ENCODE measurements at places on chromosomes 5 and 9.
A peak's percentile ranks its signal among the peaks of the same experiment; 100 is the strongest.

- H3K27ac ChIP-seq, result no peak overlapping the region
- peaks cover 15% of the 10 kb centered on the region for H3K4me1 ChIP-seq
- H3K4me3 ChIP-seq, result no peak overlapping the region
These were observed 117.7 kb upstream of the ALDH1B1 start for GRCh38 chr9:38274800-38275199.

DNA sequence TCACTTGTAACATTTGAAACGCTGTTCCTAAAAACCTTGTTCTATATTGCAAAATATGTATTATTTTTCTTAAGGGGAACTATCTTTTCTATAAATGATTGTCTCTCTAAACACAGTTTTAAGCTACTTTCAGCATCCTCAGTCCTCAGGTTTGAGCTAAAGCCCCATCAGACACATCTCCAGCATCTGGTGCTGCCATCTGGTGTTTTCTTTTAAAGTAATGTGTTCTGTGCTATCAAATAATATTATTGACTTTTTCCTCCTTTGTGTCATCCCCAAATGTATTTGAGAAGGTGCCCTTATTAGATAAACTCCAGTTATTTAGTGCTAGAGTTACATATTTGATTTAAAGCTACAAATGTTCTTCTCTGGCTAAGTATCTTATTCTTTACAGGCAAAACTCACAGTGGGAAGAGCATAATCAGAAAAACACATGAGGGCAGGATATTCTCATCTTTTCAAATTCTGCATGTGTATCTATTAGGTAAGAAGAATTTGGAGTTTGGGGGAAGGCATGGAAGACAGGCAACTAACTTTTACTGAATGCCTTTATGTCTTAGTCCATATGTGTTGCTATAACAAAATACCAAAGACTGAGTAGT is 27.5 kb downstream of the ZNF474 start:
- H3K27ac ChIP-seq, result no peak overlapping the region
- no peak overlapping the region for H3K4me3 ChIP-seq
- H3K36me3 ChIP-seq, result no peaks in the 10 kb centered on the region
- H3K4me1 ChIP-seq, result no peaks in the 10 kb centered on the region
- DNase-seq, result no peak

DNA sequence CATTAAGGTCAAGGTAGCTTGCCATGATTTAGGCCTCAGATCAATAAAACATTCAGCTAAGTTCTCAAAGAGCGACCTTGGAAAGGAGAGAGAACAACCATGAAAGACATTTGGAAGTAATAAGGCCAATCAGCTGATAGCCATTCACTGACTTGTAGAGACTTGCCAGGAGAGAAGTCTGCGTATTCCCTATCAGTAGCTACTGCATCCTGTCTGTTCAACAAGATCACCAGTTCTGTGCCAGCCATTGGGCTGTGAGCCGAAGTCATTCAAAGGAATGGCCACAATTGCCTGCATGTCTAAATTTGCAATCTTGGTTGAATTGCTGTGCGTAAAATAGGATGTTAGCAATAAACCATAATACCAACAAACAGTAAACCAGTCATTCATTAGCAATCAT is 219.8 kb downstream of the FBXL7 start:
- no peaks in the 10 kb centered on the region for H3K36me3 ChIP-seq
- DNase-seq, result no peak
- no peaks in the 10 kb centered on the region for H3K4me1 ChIP-seq
- no peaks in the 10 kb centered on the region for H3K27me3 ChIP-seq

- no peak for DNase-seq
- peaks cover 10% of the 10 kb centered on the region for H3K27me3 ChIP-seq
- no peaks in the 10 kb centered on the region for H3K36me3 ChIP-seq
- no peak overlapping the region for H3K27ac ChIP-seq
These were observed 6.4 kb upstream of the ARL14EPL start for GRCh38 chr5:116025866-116026265.

DNA sequence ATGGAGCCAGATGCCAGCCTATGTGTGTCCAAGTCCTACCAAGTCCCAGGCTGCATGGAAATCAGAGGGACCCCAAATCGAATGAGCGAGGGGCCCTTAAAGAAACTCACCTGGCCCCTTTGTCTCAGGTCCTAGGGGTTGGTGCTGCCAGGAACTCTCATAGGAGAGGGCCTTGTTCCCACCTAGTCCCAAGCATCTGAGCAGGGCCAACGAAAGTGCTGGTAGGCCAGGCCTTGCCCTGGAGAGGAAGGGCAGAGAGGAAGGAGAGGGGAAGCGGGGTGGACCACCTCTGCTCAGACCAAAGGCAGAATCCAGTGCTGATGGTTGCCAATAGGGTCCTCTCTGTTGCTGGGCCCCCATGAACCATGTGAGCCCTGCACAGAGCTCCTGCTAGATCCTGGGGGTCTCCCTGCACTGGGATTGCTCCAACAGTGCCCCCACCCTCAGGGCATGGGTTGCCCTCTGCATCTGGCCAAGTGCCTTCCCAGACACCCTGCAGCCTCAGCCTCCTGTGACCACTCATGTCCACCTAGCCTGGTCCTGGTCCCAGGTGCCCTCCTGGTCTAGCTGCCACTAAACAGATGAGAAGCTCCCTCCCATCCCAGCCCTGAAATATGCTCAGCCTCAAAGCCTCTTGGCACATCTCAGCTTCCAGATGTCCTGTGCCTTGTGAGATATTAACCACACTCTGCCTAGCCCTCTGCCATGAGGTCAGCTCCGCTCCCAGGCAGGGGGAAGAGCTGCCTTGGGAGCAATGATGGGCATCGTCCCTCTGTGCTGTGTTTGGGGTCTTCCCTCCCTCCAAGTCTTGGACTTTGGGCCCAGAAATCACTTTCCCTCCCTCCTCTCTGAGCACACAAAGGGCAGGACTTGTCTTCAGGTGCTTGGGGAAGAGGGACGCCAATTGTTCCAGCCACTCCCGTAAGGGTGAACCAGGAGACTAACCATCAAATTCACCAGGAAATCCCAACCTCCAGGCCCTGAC is 109.6 kb downstream of the ADAMTS2 start:
- DNase-seq, result no peak
- H3K36me3 ChIP-seq, result no peaks in the 10 kb centered on the region
- H3K4me3 ChIP-seq, result no peak overlapping the region
- H3K27ac ChIP-seq, result no peak overlapping the region
- no peaks in the 10 kb centered on the region for H3K4me1 ChIP-seq
- no peaks in the 10 kb centered on the region for H3K27me3 ChIP-seq

- H3K27me3 ChIP-seq, result peaks cover 12% of the 10 kb centered on the region
- no peaks in the 10 kb centered on the region for H3K4me1 ChIP-seq
- no peak overlapping the region for H3K4me3 ChIP-seq
These were observed 13.1 kb upstream of the SLC12A7 start for GRCh38 chr5:1125030-1125357.

- no peak for DNase-seq
- no peak overlapping the region for H3K4me3 ChIP-seq
- no peaks in the 10 kb centered on the region for H3K36me3 ChIP-seq
- no peaks in the 10 kb centered on the region for H3K27me3 ChIP-seq
These were observed 523.5 kb downstream of the CDH12 start for GRCh38 chr5:22329683-22330082.

- H3K36me3 ChIP-seq, result no peaks in the 10 kb centered on the region
- H3K27ac ChIP-seq, result no peak overlapping the region
- peaks cover 28% of the 10 kb centered on the region for H3K27me3 ChIP-seq
- no peak for DNase-seq
These were observed 29.7 kb upstream of the CER1 start for GRCh38 chr9:14752271-14752670.

- DNase-seq, result peak; percentile 63
- H3K27ac ChIP-seq, result peak overlapping the region; percentile 99
- peaks cover 2% of the 10 kb centered on the region for H3K27me3 ChIP-seq
- peaks cover 13% of the 10 kb centered on the region for H3K36me3 ChIP-seq
- H3K4me1 ChIP-seq, result peaks cover 19% of the 10 kb centered on the region
- H3K4me3 ChIP-seq, result peak overlapping the region; percentile 89
These were observed 1.3 kb upstream of the HSPA4 start for GRCh38 chr5:133050521-133050920.

- H3K27ac ChIP-seq, result no peak overlapping the region
- peaks cover 9% of the 10 kb centered on the region for H3K27me3 ChIP-seq
- H3K36me3 ChIP-seq, result no peaks in the 10 kb centered on the region
These were observed 21.7 kb downstream of the SLC9A3 start for GRCh38 chr5:502325-503079.

DNA sequence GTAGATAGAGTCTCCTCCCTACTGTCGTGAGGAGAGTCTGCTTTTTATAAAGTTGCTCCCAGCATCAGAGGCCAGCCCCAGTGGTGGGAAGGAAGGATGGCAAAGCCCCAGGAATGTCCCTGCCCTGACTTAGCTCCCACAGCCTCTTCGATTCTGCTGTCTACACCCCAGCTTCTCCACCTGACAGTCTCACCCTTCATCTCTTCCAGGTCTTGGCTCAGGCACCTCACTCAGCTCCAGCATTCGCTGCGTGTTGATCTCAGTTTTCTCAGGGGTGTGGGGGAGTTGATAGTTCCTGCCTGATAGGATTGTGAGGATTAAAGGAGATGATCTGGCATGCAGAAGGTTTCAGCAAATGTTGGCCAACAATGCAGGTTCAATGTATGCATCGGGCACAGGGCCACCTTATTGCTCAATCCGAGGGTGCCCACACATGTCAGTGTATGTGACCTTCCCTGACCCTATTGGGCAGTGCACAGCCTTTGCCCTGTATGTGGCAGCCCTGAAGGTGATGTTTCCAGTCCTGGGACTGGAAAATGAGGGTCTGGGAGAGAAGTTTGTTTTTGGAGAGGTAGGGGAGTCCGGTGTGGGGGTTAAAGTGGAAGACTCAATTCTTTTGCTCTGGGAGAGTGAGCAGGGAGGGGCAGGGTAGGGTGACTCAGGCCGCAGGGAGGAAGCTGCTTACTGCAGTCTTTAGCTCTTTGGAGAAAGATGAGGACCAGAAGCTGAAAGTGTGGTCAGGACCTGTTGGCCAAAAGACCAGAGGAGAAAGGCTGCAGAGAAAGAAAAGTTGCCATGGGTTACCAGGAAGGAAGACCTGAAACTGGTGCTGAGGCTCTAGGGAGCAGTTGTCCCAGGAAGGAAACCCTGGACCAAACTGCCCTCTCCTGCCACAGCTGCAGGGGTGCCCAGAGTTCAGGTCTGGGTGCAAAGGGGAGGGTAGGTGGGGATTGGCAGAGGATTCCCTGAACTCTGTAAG is 153.2 kb downstream of the MACROH2A1 start:
- H3K4me1 ChIP-seq, result peaks cover 4% of the 10 kb centered on the region
- H3K27me3 ChIP-seq, result no peaks in the 10 kb centered on the region
- H3K36me3 ChIP-seq, result no peaks in the 10 kb centered on the region
- no peak for DNase-seq
- no peak overlapping the region for H3K4me3 ChIP-seq

DNA sequence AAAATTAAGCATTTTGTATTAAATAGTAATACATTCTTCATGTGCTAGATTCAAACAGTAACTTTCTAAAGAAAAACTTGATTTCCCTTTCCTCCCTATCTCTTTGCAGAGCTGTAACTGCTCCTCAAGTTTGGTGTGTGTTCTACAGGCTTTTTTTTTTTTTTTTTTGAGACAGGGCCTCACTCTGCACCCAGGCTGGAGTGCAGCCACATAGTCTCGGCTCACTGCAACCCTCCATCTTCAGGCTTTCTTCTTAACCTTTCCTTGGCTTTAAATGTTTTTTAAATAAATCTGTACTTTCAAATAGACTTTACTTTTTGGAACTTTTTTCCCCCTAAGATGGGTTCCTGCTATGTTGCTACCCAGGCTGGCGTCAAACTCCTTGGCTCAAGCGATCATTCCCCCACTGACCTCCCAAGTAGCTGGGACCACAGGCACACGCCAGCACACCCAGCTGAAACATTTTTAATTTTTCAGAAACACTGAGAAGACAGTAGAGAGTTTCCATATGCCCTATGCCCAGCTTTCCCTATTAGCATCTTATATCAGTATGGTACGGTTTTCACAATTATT is 9.1 kb downstream of the NDFIP1 start:
- H3K4me3 ChIP-seq, result no peak overlapping the region
- no peak for DNase-seq
- peak overlapping the region; percentile 26 for H3K27ac ChIP-seq
- H3K27me3 ChIP-seq, result no peaks in the 10 kb centered on the region

GRCh38 chr9:38233343-38233742 is 159.2 kb upstream of the ALDH1B1 start:
- no peak overlapping the region for H3K27ac ChIP-seq
- H3K4me3 ChIP-seq, result no peak overlapping the region
- no peaks in the 10 kb centered on the region for H3K36me3 ChIP-seq
- H3K27me3 ChIP-seq, result peaks cover 15% of the 10 kb centered on the region
- no peak for DNase-seq

- no peaks in the 10 kb centered on the region for H3K4me1 ChIP-seq
- H3K36me3 ChIP-seq, result no peaks in the 10 kb centered on the region
- no peak overlapping the region for H3K4me3 ChIP-seq
- H3K27me3 ChIP-seq, result no peaks in the 10 kb centered on the region
These were observed 428.5 kb downstream of the CETN3 start for GRCh38 chr5:89981021-89981420.

- H3K36me3 ChIP-seq, result no peaks in the 10 kb centered on the region
- DNase-seq, result no peak
- H3K4me1 ChIP-seq, result no peaks in the 10 kb centered on the region
- H3K4me3 ChIP-seq, result no peak overlapping the region
- no peak overlapping the region for H3K27ac ChIP-seq
These were observed 60.1 kb downstream of the CCDC171 start for GRCh38 chr9:15612962-15613361.

DNA sequence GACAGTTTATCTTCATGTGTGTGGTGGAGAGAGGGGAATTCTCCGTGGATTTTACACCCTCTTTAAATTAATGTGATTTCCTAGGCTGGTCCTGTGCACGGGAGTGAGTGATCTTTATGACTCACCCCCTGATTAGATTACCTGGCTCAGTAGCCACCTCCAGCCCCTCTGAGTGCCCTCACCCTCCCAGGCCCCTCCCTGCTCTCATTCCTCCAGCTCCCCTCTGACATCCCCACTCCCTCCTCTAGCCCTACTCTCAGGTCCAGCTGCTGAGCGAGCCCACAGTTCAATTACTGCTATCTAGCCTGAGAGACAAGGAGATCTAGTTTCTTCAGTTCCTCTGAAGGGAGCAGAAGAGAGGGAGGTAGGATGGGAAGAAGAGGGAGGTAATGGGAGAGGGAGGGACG is 61.8 kb upstream of the ARAP3 start:
- H3K27ac ChIP-seq, result no peak overlapping the region
- H3K36me3 ChIP-seq, result no peaks in the 10 kb centered on the region
- H3K4me1 ChIP-seq, result no peaks in the 10 kb centered on the region
- H3K27me3 ChIP-seq, result peaks cover 16% of the 10 kb centered on the region

GRCh38 chr5:142720641-142721271 is 34.9 kb upstream of the FGF1 start:
- peaks cover 18% of the 10 kb centered on the region for H3K27me3 ChIP-seq
- no peak for DNase-seq
- H3K27ac ChIP-seq, result no peak overlapping the region

DNA sequence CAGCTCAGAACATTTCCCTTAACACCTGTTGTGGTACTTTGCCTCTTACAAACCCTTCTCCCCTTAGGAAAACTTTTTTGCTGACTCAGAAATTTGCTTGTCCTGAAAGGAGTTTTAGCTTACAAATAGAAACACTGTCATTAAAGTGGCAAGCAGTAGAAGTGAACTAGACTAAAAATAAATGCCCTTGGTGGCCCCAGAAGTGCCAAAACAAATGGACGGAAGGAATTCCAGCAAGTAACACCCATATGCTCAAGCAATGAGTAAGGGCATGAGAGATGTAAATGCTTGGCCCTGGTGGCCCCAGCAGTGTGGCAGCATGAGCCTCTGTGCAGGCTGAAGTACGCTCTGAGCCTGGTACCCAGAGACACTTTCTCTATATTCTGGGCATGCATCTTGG is 8.6 kb downstream of the VLDLR start:
- H3K27me3 ChIP-seq, result peaks cover 10% of the 10 kb centered on the region
- no peak overlapping the region for H3K27ac ChIP-seq
- peaks cover 2% of the 10 kb centered on the region for H3K36me3 ChIP-seq
- no peak for DNase-seq
- peaks cover 2% of the 10 kb centered on the region for H3K4me1 ChIP-seq

All from activated CD4-positive, alpha-beta T cell treated with anti-CD3 and anti-CD28 coated beads, Interleukin-2, amount 10 ng/mL, durations not matched to agents 24 days and 14 days (primary cell).